Activated CD8-positive, alpha-beta memory T cell treated with anti-CD3 and anti-CD28 coated beads for 4 hours (primary cell): ENCODE measurements at places on chromosomes 12 and 14.

DNA sequence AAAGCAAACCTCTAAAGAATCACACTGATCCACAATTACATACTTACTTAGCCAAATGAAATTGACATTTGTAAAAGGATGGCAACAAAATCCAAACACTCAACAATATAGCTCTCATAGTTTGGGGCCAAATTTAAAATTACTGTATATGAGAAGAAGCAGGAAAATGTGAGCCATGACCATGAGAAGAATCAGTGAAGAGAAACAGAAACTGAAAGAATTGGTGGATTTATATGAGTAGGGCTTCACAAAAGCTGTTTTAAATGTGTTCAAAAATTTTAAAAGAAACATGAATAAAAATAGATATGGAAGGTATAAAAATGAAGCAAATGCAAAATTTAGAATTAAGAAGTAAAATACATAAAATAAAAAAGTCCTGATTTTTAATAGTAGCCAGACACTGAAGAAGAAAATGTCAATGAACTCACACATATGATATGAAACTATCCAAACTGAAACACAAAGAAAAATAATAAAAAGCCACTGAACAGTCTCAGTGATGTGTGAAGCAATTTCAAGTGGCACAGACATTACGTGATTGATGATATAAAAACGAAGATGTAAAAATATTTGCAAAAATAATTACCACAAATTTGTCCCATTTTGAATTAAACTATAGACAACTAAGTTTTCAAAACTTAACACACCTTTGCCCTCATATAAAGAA lies 87.9 kb upstream of the MDGA2 start:
- DNase-seq = no peak

DNA sequence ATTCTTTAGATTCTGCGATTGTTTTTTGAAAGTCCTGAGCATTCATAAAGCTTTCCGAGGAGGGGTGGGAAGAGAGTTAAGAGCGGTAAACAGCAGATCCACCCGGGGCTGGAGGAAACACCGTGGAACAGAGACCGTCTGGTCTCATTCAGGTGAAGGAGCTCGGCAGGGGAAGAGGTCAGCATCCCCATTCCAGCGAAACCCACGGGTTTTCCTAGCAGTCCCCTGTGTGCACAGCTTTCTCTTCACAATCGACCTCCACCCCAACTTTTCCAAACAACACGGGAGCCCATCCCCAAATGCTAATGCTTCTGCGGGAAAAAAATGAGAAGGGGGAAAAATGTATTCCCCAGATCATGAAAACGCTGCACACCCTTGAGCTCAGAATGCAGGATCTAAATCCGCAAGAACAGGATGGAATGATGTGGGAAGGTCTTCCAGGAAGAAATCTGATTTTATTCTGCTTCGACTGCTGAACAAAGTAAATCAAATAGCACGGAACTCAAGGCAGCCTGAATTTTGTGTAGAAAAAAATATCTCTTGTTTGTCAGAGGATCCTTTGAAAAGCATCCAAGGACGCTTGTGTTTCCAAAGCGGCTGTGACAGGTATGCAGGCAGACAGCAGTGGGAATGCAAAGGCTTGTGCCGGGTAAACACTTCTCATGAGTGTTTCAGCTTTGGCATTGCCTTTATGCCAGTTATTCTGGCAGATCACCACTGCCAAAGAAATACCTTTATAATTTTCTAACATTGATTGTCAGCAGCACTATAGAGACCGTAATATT lies 128.8 kb downstream of the NDUFA12 start:
- DNase-seq = no peak

- no peak for DNase-seq
Measured at GRCh38 chr12:32661706-32662105, 17.4 kb upstream of the DNM1L start.

DNA sequence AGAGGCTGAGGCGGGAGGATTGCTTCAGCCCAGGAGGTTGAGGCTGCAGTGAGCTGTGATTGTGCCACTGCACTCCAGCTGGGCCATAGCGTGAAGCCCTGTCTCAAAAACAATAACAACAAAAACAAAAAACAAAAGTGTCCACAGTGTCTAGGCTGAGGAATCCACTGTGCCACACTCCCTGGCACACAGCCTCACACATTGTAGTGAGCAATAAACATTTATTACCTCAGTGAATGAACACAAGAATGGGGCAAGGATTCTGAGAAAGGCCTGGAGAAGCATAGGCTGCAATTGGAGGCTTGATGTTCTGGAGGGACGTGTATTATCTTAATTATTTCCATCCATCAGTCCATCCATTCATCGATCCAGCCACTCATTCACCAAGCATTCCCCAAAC lies 17.1 kb upstream of the P2RX7 start:
- no peak for DNase-seq

DNA sequence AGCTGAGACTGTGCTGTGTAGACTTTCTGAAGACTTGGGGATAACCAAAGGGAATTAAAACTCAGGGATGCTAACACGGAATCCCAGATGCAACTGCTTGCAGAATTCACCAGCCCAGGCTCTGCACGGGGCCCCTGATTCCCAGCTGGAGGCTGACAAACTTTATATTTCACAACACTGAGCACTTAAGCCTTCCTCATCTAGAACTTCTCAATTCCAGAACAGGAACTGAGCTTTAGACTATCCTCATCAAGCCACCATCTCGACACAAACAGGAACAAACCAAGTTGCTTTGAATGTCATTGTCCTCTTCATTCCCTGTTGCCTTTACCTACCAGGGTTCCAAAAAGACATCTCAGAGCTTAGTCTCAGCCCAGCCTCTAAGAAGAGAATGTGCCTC lies 22.2 kb downstream of the CCDC63 start:
- DNase-seq = no peak

DNA sequence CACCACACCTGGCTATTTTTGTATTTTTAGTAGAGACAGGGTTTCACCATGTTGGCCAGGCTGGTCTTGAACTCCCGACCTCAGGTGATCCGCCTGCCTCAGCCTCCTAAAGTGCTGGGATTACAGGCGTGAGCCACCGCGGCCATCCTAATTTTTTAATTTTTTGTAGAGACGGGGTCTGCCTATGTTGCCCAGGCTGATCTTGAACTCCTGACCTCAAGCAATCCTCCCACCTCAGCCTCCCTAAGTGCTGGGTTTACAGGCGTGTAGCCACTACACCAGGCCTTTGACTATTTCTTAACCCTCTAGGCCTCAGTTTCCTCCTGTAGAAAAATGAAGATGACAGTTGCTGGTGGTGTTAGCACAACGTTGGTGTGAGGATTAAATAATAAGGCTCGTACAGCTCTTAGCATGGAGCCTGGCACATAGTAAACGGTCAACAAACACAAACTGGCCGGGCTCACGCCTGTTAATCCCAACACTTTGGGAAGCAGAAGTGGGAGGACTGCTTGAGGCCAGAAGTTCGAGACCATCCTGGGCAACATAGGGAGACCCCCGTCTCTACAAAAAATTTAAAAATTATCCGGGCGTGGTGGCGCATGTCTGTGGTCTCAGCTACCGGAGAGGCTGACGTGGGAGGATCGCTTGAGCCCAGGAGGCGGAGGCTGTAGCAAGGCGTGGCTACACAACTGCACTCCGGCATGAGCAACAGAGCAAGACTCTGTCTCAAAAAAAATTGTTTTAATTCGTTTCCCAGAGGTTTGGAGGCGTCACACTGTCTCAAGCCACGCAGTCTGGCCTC lies 979 bp downstream of the DDX54 start:
- DNase-seq = peak; percentile 57

GRCh38 chr12:62722971-62723680 lies 211.8 kb downstream of the PPM1H start:
- no peak for DNase-seq

DNA sequence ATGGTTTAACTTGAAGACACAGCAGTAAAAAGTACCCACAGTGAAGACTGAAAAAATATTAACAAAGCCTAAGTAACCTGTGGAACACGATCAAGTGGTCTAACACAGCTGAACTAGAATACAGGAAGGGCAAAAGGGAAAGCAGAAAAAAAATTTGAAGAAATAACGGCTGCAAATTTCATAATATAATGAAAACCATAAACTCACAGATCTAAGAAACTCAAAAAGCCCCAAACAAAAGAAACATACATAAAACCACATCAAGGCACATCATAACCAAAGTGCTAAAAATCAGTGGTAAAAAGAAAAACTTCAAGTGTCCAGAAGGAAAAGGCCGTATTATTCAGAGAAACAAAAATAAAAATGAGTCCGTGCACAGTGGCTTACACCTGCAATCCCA lies 30.9 kb downstream of the SPPL3 start:
- no peak for DNase-seq

DNA sequence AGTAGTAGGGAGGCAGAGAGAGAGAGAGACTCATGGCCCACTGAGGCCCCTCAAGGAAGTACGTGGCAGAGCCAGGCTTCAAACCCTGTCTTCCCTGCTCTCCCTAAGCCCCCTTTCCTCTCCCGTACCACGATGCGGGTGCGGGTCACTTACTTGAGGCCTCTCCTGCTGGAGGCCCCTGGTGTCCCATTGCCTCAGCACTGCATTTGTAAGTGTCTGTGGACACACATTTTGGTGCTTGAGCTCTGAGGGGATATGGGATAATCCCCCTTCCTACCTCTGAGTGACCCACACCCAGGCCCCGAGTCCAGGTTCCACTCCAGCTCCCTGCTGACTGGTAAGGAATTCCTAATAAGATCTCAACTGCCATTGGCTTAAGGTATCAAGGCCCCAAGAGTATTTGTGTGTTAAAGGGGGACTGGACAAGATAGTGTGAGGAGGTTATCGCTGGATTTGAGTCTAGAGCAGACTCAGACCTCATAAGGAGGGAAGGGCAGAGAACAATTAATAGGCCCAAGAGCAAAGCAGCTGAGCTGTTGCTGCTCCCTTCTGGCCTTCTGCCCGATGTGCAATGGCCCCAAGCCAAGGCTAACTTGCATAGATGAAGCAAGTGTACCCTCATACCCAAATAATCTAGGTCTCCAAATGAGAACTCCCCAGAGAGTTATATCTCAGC lies 71.9 kb downstream of the CRACR2A start:
- DNase-seq = no peak

DNA sequence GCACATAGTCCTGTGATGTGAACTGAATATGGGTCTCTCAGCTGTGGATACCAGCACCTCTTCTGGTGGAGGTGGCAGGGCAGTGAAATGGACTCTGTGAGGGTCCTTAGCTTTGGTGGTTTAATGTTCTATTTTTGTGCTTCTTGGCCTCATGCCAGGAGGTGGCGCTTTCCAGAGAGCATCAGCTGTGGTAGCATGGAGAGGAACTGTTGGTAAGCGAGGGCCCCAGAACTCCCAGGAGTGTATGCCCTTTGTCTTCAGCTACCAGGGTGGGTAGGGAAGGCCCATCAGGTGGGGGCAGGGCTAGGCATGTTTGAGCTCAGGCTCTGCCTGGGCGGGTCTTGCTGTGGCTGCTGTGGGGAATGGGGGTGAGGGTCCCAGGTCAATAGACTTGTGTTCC lies 241.7 kb downstream of the AEBP2 start:
- no peak for DNase-seq

GRCh38 chr14:70558356-70558755 lies 23.6 kb upstream of the ADAM20 start:
- DNase-seq = no peak

GRCh38 chr12:88336076-88336739 lies 194.1 kb downstream of the TMTC3 start:
- DNase-seq = no peak

GRCh38 chr12:19338405-19338804 lies 100.9 kb upstream of the AEBP2 start:
- DNase-seq = no peak

DNA sequence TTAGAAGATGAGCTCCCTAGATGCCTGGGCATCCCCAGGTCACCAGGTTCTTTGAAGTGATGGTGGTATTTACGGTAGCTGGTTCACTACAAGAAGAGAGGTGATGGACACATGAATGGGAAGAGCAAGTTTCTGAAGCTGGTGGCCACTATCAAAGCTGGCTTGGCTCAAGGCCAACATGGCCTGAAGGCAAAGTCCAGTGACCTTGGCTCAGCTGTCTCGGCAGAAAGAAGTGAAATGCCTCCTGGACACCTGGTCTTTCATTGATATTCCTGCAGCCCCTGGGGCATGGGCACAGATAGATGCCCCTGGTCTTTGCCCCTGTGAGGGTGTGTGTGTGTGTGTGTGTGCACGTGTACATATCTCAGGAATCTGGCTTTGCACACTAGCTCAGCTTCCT lies 441.8 kb upstream of the TMPO start:
- no peak for DNase-seq

DNA sequence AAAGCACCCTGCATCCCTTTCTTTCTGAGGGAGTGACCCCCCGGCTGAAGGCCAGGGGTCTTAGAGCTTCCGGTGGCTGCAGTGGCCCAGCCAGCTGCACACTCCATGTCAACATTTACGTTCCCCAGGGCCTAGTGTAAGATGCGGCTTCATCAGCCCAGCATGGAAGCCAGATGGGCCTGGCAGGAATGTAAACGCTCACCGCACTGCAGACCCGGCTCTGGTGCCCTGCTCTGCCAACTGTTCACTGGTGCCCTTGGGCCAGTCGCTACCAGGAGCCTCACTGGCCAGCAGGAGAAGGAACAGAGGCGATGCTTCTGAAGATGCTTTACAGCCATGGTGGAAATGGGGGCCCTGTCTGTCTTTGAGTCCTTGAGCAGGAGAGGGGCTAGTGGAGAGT lies 8.6 kb upstream of the TMEM119 start:
- DNase-seq = no peak

- no peak for DNase-seq
Measured at GRCh38 chr12:75658901-75659823, 147.8 kb upstream of the KRR1 start.

- DNase-seq = no peak
Measured at GRCh38 chr12:117980616-117981015, 11.8 kb upstream of the KSR2 start.

GRCh38 chr14:20294636-20295035 lies 11.1 kb downstream of the TTC5 start:
- DNase-seq = no peak

DNA sequence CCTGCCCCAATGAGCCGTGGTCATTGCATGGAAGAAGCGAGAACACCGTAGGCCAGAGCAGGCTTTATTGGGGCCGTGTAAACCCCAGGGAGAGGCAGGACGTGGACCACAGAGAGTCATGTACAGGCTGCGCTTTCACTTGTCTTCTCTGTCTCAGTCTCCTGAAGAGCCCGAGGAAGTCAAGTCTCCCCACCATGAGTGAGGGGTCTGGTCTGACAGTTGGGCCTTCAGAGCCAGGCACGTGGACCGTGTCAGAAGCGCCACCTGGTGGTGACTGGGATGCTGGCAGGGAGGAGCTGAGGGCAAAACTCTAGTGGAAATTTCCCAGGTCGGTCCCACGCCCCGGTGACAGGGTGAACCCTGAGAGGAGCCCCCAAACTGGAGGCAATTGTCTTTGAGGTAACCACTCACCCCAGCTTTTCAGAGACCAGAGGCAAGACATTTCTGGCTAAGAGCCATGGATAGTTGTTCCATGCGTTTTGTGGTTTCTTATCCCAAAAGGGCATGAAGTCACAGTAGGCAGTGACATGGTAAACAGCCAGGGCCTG lies 17.4 kb downstream of the RPS6KL1 start:
- peak; percentile 59 for DNase-seq

DNA sequence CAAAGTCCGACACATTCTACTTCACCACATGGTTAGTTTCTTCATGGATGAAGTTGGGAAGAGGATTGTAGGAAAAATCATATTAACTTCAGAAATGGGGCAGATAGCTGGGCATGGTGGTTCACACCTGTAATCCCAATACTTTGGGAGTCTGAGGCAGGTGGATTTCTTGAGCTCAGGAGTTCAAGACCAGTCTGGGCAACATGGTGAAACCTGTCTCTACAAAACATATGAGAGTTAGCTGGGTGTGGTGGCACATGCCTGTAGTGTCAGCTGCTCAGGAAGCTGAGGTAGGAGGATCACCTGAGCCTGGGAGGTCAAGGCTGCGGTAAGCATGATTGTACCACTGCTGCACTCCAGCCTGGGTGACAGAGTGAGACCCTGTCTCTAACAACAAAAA lies 49.5 kb upstream of the PCED1B start:
- no peak for DNase-seq
